NCI-H1092 treated with DMSO at 0.1 percent for 48 hours (cell line): ENCODE measurements at places on chromosomes 6 and 20.
A peak's percentile ranks its signal among the peaks of the same experiment; 100 is the strongest.

DNA sequence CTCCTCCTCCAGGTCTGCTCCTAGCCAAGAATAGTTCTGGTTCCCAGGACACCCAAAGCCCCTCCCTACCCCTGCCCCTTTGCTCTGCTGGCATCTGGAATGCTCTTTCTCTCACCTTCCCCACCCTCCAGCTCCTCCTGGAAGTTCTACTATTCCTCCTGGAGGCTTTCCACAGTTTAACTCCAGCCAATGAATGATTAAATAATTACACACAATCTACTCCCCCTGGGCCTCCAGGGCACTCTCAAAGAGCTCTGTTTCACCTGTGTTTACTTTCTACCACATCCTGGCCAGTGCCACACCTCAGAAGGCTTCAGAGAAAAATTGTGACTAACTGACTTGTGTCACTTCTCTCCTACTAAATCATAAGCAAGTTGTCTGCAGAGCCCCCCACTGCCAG, 36.2 kb downstream of the GCM1 start:
- no peak for DNase-seq

- DNase-seq, result no peak
These were observed 11.9 kb upstream of the C20orf144 start for GRCh38 chr20:33650111-33650752.

- DNase-seq, result no peak
These were observed 19.3 kb downstream of the CST7 start for GRCh38 chr20:24968278-24968800.

DNA sequence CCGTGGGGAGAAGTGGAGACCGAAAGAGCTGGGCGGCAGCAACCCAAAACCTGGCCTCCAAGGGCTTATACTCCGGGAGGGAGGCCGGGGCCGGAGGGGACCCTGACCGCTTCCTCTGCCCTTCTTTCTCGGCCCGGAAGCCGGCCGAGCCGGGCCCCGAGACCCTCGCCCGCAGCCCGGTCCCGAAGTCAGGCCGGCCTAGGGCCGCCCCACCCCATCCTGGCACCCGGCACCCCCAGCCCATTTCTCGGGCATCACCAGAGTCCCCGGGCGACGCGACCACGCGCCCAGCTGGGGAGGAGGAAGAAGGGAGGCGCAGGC, 572 bp upstream of the ZDHHC14 start:
- no peak for DNase-seq

DNA sequence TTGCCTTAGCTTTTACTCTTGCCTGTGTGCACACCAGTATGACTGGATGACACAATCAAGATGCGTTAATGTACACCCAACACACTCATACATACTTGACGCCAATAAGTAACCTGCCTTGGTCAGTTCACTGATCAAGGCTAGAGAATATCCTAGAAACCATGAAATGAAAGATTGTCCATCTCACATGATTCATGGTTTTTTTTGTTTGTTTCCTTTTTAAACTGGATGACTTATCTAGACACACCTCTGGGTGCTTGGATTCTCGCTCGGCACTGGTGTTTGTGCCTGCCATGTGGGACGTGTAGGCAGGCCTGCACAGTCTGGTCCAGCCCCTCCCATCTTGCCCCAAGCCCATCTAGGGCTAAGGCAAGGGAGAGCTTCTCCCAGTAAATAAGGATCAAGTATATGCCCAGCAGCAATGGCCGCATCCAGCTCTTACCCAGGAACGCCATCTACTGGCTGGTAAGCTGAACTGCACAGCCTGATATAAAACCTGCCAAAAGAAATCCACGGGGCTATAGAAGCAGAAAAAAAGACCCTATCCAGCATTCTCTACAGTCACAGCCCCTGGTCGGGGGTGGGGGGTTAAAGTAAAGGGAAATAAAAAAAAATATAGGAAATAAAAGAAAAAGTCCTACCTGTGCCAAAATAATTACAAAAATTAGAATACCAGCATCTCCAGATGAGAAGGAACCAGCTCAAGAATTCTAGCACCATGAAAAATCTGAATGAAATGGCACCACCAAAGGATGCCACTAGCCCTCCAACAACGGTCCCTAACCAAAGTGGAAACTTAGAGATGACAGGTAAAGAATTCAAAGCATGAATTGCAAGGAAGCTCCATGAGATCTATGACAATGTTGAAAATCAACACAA, 73.3 kb downstream of the OTOR start:
- peak; percentile 61 for DNase-seq
